ENCODE measurements at places on chromosomes 7 and 10.

DNA sequence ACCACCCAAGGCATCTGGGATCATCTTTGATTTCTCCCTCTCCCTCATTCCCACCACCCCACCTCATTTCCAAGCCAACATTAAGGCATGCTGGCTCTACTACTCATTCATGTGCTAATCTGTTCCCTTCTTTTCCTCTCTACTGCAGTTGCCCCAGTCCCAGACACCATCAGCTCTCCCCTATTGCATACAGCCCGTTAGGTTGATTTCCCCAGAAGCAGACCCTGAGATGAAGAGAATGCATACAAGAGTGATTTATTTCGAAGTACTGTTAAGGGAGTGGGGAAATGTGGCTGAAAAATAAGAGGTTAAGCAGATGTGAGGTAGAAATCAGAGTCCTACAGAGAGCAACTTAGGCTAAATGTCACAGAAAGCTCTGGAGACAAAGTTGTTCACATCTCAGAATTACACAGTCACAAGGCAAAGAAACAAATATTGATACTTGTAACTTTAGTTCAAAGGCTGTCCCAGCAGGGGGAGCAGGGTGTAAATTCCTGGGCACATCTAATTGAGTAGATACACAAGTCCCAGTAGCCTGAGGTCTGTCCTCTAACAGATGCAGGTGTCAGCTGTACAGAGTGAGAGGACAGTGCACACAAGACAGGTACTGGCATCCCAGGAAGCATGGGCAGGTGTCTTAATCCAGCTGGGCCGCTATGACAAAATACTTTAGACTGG, 20.9 kb downstream of the AKR1D1 start:
- peak; percentile 65 for DNase-seq

- no peak for DNase-seq
These were observed 93.6 kb downstream of the HGF start for GRCh38 chr7:81676105-81676811.

DNA sequence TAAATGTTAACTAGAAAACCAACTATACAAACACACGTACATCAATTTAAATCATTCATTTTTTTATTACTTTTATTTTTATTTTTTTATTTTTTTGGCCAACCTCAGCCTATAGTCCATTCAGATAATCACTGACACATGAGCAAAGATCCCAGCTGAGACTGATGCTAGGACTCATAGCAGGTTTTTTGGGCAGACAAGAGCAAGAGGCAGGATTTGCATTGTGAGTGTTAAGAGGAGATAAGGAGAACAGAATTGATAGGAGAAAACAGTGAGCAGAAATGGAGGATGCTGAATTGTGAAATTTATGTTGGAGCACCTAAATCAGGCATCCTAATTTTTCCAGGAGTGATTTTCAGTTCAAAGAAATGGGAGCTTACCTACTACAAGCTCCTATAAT, 240.3 kb downstream of the SEMA3D start:
- no peak for DNase-seq

- DNase-seq, result no peak
These were observed 29.7 kb downstream of the STMP1 start for GRCh38 chr7:135692055-135692454.

GRCh38 chr10:108095932-108096925, 931.7 kb upstream of the SORCS1 start:
- no peak for DNase-seq

- DNase-seq, result peak; percentile 9
These were observed at the start of gene PON3 for GRCh38 chr7:95396136-95397032. PON3 (minus strand) TSS chr7:95396375; CDS start chr7:95396350, 25 bp downstream.

- DNase-seq, result no peak
These were observed 243.6 kb downstream of the SKIDA1 start for GRCh38 chr10:21281765-21282484.

GRCh38 chr10:123521556-123521955, 144.6 kb upstream of the GPR26 start:
- DNase-seq, result no peak

DNA sequence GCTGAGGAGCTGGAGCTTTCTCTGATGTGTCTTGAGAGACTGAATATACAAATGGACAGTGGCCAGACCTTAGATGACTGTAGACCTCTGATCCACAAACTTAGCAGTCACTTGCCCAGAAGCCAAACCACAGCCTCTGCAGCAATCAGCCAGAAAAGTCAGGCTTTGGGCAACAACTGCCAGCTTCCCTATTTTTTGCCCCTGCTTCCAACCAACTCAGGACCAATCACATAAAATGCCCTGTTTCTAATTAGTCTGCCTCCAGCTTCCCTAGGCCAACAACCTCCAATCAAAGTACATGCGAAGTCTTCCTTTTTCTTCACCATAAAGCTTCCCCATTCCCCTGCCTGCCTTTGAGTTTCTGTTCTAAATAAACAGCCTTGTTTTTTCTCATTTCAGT, 37.8 kb upstream of the CACUL1 start:
- DNase-seq, result peak; percentile 91

DNA sequence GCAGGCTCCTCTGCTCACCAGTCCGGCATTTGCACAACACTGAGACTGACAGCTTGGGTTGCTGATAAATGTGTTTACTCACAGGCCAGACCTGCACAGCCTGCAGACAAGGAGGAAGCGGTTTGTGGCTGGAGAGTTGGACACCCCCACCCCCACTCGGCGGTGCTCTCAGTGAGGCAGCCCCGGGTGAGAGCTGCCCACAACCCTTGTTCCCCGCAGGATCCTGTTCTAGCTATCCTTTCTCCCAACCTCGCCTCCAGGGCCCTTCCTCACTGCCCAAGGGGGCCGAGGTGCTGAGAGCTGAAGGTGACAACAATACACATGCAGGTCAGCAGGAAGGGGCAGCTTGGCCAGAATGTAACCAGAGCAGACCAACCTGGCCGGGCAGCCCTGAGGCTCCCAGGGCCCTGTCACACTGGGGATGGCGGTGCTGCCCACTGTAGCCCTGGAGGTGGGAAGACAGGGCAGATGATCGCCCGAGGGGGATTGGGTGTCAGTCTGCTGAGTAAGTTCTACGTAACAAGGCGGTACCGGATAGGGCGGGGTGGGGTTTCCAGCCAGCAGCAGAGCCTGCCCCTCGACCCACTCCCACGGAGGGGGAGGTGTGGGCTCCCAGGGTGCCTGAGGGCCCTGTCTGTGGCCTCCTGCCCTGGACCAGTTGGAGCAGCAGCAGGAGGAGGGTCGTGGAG, 2.1 kb upstream of the ADAM8 start:
- peak; percentile 57 for DNase-seq

GRCh38 chr7:47588704-47589225, 6.9 kb upstream of the TNS3 start:
- no peak for DNase-seq

- DNase-seq, result no peak
These were observed 476.5 kb upstream of the POT1 start for GRCh38 chr7:125406111-125406510.

- DNase-seq, result no peak
These were observed 434.2 kb upstream of the POT1 start for GRCh38 chr7:125363873-125364272.

GRCh38 chr7:40306025-40306424, 171.2 kb downstream of the SUGCT start:
- DNase-seq, result no peak

- no peak for DNase-seq
These were observed 11.6 kb upstream of the MICALL2 start for GRCh38 chr7:1470901-1471300.

- peak; percentile 72 for DNase-seq
These were observed at the start of gene MYOZ1 for GRCh38 chr10:73641328-73642060. MYOZ1 (minus strand) TSS chr10:73641474; CDS start chr10:73640017, 1,457 bp downstream.

DNA sequence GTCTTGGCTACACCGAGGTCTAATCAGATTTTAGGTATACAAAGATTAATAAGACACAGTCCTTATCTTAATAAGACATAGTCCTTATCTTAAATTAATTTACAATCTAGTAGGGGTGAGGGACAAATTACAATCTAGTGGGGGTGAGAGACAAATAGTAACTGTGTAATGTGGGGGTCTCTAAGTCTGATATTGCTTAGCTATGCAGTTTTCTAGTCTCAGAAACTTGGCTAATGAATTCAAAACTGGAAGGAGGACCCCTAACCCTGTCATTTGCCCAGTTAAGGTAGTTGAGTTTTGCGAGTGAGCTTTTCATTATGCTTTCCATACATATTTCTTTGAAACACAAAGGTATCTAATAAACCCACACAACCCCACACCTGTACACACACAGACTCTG, 136.1 kb downstream of the DPP6 start:
- no peak for DNase-seq

DNA sequence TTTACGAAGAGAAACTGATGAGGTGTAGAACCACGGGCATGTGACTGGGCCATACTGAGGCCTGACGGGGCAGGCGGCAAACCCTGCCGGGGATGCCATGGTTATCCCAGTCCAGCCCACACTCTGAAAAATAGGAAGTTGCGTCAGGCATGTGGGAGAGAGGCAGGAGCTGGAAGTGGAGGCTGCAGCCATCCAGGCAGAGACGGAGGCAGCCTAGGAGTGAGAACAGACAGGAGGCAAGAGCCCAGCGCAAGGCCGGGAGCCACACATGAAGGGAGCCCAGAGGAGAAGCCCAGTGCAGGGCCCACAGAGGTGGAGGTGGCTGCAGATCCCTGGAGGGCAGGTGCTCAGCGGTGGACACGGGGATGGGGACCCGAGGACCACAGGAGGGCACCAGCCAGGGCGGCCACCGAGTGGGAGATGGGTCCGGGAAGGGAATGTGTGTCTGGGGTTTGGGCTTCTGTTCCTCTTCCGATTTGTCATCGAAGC, 175.2 kb upstream of the PPP2R2D start:
- no peak for DNase-seq

GRCh38 chr10:75556320-75556719, 124.9 kb downstream of the LRMDA start:
- DNase-seq, result no peak

GRCh38 chr10:63466144-63466935, 563 bp upstream of the JMJD1C start:
- peak; percentile 52 for DNase-seq

DNA sequence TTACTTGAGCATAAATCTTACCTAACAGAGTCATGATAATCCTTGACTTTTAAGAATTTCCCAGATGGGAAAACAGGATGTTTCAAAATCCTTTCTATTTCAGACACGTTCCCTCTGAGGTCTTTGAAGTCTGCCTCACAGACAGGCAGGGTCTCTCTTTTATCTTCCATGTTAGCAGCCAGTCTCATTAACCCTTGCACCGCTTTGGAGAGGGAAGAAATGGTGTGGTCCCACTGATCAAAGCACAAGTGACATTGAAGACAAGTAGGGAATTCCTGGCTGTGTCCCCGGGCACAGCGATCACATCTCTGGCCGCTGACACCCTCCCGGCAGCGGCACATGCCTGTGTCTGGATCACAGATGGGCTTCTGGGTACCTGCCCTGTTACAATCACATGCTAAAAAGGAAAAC, 52.7 kb upstream of the LAMB1 start:
- no peak for DNase-seq

DNA sequence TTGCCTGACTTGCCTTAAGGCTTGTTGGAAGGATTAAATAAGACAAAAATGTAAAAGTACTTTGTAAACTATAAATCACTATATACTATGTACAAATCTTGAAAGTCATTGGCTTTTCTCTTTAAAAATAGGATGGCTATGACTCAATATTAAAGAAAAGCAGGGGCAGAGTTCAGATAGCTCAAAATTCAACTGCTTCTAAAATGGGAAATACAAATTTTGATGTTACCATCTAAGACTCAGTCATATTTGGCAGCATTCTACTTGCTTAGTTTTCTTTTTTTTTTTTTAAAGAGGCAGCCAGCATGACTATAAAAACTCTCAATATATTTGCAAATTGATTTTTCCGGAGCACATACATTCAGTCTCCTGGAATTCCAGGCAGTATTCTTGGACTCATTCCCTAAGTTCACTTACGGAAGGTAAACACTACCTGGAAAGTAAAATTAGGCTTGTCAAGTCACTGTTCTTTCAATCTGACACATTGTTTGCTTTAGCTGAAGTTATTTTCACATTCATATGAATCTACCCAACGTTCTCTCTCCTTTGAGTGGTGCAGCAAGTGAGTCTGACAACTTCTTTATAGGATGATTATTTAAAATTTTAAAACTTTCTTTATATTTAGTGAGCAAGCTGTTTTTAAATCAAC, 133.8 kb upstream of the CCDC6 start:
- DNase-seq, result no peak

DNA sequence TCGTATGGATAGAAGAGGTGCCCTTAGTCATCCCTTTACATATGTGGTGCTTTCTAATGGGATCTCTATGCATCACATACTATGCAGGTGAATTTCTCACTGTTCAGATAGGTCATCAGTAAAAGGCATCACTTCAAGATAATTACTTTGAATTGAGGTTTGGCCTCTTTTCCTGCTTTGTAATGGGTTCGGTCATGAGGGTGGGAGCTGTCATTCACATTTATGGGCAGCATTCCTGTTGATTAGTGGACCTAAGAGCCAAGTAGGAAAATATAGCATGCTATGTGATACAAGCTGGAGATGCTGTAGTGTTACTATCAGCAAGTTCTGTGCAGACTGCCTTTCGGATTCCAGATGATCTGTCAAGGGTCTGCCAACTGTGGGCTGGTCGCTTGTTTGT, 156.3 kb downstream of the LCOR start:
- no peak for DNase-seq

GRCh38 chr10:127036987-127037386, 131.8 kb downstream of the DOCK1 start:
- no peak for DNase-seq

DNA sequence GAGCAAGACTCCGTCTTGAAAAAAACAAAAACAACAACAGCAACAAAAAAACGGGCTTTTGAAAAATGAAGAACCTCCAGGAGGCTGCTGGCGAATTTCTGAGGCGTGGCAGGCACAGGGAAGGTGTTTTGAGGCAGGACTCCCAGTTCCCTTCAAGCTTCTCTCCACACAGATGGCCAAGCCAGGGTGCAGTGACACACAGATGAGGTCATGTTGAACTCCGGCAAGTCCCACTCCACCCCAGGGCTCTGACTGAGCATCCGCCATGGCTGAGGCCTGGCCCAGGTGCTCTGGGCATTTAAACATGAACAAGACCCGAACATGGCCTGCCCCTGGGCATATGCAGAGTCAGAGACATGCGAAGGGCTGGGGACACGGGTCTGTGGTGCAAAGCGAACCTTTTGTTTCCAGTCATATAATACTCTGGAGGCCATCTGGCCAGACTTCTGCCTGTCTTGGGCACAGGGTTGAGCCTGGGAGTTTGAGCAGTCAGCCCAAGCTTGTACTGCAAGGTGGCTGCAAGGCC, 514.6 kb upstream of the FOXK1 start:
- DNase-seq, result no peak

GRCh38 chr7:105880571-105881330, 4.4 kb upstream of the ATXN7L1 start:
- DNase-seq, result no peak
